ENCODE measurements at places on chromosomes 4 and X.

- DNase-seq: peak; percentile 51
These were observed 392.9 kb downstream of the UNC5C start for GRCh38 chr4:95155759-95156451.

- no peak for DNase-seq
These were observed 95.8 kb downstream of the SORBS2 start for GRCh38 chr4:185716141-185716551.

DNA sequence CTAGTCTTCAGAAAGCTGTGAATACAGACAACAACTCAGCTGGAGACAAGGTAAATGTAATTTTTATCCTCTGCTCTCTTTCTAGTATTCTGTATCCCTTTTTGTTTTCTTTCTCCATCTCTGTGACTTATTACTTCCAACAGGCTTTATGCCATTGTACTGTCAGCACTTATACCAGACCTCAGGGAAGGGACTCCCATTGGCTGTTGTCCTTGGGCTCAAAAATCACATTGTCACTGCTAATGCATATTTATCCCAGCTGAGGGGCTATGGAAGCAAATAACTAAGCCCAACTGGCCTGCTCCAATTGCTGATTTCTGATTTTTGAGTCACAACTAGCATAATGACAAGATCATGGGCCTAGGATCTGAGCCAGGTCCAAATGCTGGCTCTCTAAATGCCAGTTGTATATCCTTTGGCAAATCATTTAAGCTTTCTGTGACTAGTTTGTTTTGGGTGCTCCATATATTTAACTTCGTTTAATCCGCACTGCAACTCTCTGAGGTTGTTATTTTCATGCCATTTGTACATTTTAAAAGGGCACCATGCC lies 395.1 kb upstream of the GNPDA2 start:
- no peak for DNase-seq

DNA sequence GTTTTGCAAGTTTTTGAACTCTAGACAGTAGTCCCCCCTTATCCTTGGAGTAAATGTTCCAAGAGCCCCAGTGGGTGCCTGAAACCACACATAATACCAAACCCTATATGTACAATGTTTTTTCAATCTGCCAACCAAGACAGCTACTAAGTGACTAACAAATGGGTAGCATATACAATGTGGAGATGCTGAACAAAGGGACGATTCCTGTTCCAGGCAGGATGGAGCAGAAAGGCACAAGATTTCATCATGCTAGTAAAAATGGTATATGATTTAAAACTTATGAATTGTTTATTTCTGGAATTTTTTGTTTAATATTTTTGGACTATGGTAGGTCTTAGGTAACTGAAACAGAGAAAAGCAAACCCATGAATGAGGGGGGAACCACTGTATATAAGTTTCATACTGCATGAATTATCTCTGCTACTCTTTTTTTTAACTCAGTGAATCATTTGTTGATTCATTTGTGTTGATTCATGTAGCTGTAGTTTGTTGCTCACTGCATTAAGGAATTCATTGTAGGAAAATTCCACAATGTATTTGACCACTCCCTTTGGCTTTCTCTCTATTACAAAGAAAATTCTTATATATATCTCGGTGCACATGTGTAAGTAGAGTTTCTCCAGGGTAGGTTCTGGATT lies 21.9 kb upstream of the ANXA3 start:
- no peak for DNase-seq

DNA sequence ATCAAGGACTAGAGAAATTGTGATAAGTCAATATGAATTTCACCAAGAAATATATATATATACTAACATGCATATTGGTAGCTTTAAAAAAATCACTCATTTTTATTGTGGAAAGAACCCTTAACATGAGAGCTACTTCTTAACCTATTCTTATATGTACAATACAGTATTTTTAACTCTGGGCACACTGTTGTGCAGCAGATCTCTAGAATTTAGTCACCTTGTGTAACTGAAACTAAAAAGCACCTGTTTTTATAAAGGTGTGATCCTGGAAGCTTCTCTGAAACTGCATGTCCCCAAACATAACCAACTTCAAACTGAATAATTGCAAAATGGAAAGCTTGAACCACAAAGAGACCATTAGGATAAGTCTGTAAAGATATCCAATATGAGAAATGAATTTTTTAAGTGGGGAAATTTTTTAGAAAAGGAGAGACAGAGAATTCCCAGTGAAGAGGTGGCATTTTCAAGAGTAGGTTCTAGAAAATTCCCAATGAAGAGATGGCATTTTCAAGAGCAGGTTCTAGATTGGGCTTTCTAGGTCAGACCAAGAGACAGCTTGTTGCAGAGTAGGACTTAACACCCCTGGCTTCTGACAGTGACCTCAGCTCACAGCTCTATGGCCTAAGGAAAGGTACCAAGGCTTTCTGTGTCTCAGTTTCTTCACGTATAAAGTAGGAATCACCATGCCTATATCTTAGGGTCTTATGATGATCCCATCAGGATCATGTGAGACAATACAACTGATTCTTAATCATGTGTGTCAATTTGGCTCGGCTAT lies 22.0 kb upstream of the PPARGC1A start:
- DNase-seq: no peak

- no peak for DNase-seq
These were observed 9.0 kb upstream of the GLOD5 start for GRCh38 chrX:48752498-48752897.

- no peak for DNase-seq
These were observed 122.5 kb upstream of the TEX13D start for GRCh38 chrX:124209792-124210576.

DNA sequence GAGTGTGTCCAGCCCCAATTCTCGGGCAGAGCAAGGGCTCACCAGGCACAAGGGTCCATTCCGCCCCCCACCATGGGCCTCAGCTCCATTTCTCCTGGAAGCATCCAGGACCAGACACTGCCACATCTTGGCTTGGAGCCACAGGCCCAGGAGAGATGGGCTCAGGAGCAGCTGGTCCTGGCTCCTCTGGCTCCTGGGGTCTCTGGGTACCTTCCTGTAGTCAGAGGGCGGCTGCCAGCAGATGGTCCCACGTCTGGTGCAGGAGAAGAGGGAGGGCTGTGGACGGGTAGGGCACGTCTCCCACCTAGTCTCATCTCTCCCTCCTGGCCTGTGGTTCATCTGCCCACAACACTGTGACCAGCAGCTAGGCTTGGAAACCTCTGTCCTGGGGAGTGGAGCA lies 8.0 kb downstream of the ATP2B3 start:
- DNase-seq: no peak

- DNase-seq: no peak
These were observed 207.1 kb downstream of the TRAM1L1 start for GRCh38 chr4:116878280-116878679.

DNA sequence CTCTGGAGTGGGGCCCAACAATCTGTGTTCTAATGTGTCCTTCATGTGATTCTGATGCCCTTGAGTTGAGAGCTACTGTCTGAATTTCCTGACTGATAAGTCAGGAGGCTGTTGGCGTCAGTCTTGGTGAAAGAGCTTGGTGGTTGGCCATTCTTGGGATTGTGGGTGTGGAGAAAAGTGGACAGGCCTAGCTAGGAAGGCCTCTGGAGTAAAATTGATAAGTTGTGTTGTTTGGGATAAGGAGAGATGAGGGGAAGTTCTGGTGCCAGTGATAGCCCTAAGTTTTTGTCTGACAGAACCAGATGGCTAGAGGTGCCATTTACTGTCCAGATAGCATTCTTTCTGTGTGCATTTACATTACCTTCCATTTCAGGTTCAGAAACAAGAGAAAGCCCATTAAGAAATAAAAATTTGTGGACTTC lies 11.7 kb downstream of the NSD2 start:
- DNase-seq: no peak

DNA sequence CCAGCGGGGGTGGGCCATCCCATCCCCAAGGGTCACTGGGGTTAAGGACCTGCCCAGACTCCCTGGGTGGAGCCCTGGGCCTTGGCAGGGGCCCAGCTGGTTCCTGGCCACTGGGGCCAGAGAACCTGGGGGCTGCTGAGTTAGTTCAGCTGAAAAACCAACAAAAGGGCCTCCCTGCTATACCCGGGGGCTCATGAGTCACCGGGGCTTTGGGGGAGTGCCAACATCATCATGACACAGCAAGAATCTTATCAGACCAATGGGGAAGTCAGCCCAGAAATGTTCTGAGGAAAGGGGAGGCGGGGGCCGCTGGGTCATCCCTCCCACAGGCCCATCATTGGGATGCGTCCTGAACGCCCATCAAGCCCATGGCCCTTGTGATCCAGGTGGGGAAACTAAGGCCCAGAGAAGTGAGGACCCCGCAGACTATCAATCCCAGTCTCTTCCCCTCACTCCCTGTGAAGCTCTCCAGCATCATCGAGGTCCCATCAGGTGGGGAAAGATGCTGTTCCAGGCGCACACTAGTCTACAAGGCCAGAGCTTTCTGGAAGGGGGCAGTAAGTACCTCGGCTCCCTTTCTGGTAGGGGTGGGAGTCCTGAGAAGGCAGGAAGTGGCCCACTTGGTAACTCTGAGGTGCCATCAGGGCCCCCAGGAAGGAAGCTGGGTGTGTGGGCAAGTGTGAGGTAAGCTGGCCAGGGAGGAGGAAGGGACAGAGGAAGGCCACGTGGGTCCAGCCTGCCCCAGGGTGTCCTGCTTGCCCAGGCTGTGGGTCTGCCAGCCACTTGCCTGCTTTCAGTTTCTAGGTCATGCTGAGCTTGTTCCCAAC lies 4.5 kb downstream of the G6PD start:
- DNase-seq: peak; percentile 50

DNA sequence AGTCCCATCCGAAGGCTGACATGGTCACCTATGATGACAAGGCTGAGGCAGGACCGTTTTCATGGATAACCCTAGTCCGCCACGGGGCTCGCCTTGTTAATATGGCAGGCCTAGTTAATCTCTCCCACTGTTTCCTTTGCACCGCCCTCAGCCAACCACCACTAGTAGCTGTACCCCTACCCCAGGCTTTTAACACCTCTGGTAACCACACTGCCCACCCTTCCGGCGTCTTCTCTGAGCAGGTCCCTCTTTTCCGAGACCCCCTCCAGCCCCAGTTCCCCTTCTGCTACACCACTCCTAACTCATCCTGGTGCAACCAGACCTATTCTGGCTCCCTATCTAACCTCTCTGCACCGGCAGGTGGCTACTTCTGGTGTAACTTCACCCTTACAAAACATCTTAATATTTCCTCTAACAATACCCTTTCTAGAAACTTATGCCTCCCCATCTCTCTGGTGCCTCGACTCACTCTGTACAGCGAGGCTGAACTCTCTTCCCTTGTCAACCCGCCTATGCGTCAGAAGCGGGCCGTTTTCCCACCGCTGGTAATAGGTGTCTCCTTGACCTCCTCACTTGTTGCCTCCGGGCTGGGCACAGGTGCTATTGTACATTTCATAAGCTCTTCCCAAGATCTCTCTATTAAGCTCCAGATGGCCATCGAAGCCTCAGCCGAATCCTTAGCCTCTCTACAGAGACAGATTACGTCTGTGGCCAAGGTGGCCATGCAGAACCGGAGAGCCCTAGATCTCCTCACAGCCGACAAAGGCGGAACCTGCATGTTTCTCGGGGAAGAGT lies 964.4 kb downstream of the RPA4 start:
- DNase-seq: no peak

GRCh38 chrX:107226757-107227156 lies 20.3 kb downstream of the DNAAF6 start:
- no peak for DNase-seq

DNA sequence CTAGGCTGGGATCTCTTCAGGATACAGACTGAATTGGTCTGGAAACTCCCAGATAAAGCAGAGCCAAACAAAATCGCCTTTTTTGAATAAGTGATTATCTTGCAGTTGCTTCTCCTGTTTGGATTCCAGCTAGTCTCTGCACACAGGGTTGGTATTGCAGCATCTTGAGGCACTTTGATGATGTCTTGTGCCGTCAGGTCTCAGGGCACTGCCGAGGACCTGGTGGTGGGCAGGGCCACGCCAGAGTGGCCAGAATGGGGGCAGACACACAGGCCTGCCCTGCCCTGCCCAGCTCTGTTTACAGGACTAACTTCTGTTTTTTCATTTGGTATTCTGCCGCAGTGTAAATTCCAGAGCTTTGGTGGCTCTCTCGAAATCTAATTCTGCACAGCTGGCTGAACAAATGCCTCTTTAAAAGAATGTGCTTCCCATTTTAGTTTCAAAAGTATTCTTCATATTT lies 276.1 kb downstream of the NR3C2 start:
- DNase-seq: no peak

GRCh38 chrX:74527350-74527749 lies 87.1 kb downstream of the RLIM start:
- DNase-seq: no peak

- no peak for DNase-seq
These were observed 92.0 kb upstream of the TEX13D start for GRCh38 chrX:124240422-124240821.

DNA sequence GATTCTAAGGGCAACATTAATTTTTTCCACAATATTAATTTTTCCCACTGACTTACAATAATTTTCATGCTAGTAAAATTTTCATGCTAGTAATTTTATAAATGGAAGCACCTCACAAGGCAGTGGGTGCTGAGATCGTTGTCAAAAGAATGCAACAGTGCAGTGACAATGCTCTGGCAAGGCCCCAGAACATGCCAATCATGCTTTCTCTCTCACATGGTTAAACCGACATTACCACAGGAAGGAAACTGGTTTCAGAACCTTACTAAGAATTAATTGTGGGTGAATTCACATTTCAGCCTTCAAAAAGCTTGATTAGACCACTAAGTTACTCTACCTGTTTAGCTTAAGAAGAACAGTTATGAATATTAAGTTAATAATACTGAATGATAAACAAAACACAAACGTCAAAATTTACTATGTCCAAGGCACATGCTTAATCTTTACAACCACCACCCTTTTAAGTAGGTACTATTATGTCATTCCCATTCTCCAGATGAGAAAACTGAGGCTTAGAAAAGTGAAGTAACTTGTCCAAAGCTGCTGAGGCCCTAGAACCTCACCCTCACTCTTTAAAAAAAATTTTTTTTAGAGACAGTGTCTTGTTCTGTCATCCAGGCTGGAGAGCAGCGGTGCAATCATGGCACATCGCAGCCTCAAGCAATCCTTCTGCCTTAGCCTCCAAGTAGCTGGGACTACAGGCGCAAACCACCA lies 10.0 kb upstream of the OPHN1 start:
- DNase-seq: peak; percentile 17

GRCh38 chr4:89829470-89830138 lies 7.4 kb downstream of the SNCA start:
- DNase-seq: peak; percentile 85

DNA sequence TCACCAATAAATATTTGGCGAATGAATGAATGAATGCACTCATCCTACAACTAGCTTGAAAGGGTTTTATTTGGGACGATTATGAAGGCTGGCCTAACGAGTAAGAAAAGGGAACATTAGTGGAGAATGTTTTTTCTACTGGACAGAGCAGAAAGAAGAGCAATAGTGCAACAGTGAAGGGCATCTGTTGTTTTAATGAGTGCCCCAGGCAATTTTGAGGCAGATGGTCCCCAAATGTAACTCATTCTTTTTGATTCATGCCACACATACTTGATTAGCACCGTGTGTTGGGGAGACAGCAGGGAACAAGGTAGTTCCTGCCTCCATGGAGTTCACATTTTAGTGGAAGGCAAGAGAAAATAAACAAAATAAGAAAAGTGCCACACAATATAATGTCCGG lies 22.7 kb upstream of the INTS6L start:
- no peak for DNase-seq

Measured in Kasumi-1 (cell line).